ENCODE measurements at places on chromosomes 11 and 22.

GRCh38 chr11:131037873-131038272 lies 121.6 kb upstream of the SNX19 start:
- no peak for DNase-seq

DNA sequence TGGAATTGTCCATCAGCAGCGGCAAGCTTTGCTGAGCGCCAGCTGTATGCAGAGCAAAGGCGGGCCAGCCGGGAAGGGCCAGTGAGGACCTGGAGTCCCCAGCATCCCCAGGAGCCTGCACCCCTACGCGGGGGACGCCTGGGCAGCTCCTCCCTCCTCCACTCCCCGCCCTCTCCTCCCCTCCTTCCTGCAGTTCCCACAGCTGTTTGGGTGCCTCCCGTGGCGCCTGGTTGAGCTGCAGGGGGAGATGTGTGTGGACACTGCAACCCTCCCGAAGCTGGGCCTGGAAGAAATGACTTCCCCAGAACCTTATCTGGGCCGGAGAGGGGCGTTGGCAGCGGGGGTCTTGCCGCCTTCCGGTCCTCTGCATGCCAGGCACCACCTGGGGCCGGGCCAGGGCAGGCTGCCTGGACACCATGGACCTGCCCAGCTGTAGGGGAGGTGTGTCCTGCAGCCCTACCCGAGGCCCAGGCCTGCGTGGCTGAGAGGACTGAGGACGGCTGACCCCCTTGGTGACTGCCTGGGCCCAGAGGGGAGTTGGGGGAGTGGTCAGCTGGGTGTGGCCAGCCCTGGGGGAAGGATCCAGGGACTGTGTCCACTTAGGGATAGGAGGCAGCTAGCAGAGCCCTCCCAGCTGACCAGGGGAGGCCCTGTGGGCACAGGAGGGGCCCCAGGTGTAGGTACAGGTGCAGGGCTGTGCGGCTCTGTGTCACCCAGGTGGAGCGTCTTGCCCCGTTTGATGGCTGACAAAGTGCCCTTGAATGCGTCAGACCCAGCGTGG lies 16.8 kb upstream of the MUC6 start:
- no peak for DNase-seq

- DNase-seq = no peak
Measured at GRCh38 chr11:13000721-13001120, 8.4 kb upstream of the RASSF10 start.

DNA sequence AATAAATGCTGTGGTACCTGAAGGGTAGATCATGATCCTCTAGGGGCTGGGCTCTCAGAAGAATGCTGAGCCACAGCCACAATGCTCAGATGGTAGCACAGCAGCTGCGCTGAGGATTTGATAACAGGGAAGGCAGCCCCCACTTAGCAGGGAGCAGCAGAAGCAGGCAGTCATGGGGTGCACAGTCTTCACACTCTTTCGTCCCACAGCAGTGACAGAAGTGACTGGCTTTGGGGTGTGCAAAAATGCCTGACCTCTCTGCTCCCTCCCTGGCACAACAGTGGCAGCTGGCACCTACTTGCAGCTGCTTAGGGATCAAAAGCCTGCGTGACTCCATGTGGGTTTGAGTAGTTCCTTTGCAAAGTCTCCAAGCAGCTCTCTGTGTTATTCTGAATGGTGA lies 1349.8 kb upstream of the RAG2 start:
- DNase-seq = no peak

- DNase-seq = no peak
Measured at GRCh38 chr22:24148266-24149197, 32.8 kb upstream of the SUSD2 start.

- DNase-seq = no peak
Measured at GRCh38 chr11:80165744-80166143, 724.9 kb upstream of the TENM4 start.
